Foreskin fibroblast (primary cell): ENCODE measurements at places on chromosomes 2 and 18.

DNA sequence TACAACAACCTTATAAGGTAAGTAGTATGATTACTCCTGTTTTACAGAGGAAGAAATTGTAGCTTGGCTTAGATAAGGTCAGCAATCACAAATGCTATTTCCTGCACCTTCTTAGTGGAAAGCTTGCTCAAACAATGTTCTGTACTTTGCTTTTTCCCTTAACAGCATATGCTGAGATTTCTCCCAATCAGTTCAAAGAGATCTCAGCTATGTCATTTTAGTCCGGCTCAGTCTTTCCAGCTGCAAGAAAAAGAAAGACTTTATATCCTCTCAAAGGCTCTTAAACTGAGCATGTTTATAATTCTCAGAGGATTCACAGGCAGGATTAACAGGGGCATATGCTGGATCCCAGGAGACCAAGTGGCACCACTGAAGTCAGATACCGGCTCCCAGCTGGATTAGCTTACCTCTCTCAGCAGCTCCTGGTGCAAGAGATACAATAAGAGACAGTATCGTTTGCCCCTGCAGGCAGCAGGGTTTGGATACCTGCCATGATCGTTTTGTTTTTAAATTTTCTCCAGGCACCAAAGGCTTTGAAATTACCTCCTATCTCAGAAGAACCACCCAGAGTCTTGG is 29.5 kb downstream of the KIAA2012 start:
- DNase-seq: no peak

DNA sequence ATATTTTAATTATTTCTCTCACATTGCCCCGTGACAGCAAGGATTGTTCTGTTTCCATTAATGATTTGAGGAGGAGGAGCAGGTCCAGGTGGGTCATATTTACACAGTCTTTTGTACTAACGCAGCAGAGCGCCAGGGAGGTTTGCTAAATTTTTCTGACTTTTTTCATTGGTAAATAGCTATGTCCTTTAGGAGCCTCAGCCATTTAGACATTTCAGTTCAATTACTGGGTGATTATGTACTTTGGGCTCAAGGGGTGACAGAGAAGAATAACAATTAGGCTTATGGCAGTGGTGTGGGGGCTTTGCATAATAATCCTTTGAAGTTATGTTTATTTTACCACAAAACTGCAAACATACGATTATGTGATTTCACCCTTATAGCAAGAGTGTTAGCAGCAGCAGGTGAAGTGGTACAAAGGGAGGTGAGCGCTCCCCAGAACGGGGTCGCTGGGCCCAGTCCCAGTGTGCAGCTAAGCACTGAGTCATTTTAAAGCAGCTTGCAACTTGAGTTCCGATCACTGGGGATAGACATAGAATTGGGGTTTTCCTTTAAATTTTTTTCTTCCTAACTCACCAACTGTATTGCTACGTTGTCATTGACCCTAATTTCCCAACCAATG is 80.3 kb downstream of the TSHZ1 start:
- no peak for DNase-seq

- no peak for DNase-seq
Measured at GRCh38 chr2:239399921-239400595, 762 bp downstream of the HDAC4 start.

- DNase-seq: no peak
Measured at GRCh38 chr2:234172066-234172465, 121.6 kb downstream of the SPP2 start.

GRCh38 chr2:64910972-64911433 is 78.2 kb upstream of the SLC1A4 start:
- no peak for DNase-seq

DNA sequence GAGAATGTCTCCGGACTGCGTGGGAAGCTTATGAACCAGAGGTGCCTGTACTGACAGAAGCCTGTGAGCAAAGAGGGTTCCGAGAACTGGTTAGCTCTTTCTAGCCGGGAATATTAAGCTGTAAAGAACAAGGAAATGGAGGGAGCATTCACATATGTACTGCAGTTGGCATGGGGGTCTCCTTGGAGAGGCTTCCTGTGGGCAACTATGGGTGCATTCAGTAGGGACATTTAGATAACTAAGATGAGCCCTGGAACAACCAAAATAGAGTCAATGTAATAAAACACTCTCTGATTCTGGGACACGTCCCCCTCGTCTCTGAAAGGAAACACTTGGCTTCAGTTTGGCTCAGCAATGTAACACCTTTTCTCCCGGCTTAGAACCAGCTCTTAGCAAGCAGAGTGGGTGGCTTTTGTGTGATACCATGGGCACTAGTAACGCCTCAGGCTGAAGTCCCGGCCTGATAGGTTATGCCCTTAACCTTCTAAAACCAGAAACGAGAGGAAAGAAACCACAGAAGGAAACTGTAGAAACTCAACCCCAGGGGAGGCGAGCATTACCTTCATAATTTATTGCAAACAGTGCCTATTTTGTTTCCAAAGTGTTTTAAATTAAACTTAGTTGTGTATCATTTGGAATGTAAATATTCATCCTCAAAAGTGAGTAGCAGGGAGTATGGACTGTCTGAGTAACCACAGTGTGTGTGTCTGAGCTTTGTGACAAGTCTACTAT is 48.8 kb upstream of the LPIN2 start:
- DNase-seq: no peak

GRCh38 chr2:8847400-8847799 is 10.0 kb upstream of the KIDINS220 start:
- no peak for DNase-seq

- DNase-seq: peak; percentile 80
Measured at GRCh38 chr2:119218478-119219064, 5.1 kb upstream of the STEAP3 start.

- no peak for DNase-seq
Measured at GRCh38 chr2:145806546-145806945, 1286.6 kb upstream of the ZEB2 start.

DNA sequence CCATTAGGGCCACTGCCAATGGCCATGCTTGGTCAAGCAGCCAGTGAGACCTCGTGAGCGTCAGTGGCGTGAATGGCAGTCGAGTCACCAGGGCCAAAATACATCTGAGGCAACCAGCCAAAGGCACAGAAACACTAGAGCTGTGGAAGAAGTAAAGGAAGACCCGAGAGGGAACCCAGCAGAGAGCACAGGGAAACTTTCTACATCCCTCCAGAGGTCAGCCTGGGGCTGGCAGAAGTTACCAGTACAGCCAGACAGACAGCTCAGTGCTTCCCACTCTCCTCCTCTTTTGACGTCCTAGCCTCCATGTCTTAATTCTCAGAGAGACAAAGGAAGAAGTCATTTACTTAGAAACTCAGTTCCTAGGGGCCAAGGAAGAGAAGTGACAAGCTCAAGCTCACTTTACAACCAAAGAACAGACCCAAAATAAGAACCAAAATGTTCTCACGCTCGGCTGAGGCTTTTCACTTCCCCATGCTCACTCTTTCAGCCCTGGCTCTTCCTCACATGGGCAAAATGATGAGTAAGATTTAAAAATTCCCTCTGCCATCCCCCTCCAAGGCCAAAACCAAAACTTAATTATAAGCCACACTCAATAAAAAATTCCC is 8.7 kb downstream of the CYRIA start:
- DNase-seq: no peak

- DNase-seq: no peak
Measured at GRCh38 chr2:74495440-74495839, 4.0 kb downstream of the LBX2 start.

GRCh38 chr2:188204824-188205223 is 86.8 kb upstream of the GULP1 start:
- no peak for DNase-seq

DNA sequence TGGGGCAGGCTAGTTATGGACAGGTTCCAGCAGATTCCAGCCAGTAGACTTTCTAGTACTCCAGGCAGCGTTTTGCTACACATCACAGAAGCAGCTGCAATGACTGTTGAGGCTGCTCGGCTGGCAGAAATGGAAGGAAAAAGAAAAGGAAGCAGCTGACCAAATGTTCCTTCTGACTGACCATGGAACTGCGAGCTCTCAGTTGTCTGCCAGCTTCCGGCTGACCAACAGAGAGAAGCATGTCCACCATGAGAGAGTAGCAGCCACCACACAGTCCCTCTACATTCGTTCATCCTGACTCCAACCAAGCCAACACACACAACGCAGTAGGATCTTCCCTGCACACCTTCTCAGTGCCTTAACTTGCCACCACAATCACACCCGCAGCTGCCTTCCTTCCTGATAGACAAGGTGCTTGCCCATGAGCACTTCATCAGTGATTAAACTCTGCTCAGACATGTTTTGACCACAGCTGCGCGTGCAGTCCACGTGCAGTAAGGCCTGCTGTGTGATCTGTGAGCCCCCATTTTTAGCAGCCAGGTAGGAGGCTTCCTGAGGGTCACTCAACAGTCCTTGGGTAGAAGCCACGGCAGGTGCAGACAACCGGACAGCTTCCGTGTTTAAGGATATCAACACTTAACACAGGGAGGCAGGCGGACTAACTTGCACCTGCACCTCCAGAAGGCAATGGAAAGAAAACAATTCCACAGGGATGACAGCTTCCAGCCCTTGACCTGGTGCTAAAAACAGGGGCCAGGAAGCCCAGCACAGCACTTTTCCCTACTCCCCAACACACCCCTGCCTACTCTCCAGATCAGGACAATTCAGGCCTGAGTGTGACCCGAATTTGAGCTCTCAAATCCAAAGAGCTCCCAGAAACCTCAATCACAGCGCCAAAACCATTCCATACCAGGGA is 996 bp downstream of the TGFBRAP1 start:
- DNase-seq: peak; percentile 73

GRCh38 chr18:26181343-26181826 is 44.9 kb upstream of the TAF4B start:
- no peak for DNase-seq

DNA sequence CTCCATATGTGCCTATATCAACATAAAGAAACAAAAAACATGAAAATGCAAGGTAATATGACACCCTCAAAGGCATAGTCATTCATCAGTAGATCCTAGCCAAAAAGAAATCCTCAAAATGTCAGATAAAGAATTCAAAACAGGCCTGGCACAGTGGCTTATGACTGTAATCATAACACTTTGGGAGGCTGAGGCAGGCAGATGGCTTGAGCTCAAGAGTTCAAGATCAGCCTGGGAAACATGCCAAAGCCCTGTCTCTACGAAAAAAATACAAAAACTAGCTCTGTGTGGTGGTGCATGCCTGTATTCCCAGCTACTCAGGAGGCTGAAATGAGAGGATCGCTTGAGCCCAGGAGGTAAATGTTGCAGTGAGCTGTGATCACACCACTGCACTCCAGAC is 284.6 kb upstream of the KLHL29 start:
- no peak for DNase-seq

- DNase-seq: no peak
Measured at GRCh38 chr18:66523219-66523991, 80.5 kb downstream of the CDH19 start.

DNA sequence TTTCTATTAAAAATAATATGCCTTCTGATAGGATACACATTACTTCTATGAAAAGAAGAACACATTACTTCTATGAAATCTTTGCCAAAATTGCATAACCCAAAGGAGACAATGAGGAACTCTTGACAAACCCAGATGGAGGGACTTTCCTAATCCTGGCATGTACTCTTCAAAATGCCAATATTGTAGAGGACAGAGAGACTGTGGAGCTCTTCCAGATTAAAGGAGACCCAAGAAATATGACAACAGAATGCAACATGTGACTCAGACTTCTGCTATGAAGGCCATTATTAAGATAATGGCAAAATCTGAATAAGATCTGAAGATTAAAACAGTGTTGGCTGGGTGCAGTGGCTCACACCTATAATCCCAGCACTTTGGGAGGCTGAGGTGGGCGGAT is 22.2 kb downstream of the SOWAHC start:
- DNase-seq: peak; percentile 50

GRCh38 chr18:62554061-62554815 is 31.4 kb downstream of the ZCCHC2 start:
- DNase-seq: no peak

DNA sequence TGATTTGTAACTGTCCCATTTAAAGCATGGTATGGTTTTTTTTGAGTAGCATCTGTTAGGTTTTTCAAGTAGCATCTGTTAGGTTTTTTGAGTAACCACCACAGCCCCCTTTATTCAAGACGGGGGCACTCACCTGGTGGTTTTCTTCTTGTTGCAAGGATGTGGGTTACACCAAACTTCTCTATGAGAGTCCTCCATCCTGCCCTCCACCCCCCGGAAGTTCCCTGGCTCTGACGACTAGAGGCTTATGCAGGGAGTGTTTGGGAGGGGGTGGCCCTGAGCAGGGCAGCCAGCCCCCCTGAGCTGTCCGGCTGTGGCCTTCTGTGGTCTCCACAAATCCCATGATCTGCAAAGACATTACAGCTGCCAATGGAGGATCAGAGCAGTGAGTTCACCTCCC is 39.3 kb downstream of the MTCL1 start:
- no peak for DNase-seq

DNA sequence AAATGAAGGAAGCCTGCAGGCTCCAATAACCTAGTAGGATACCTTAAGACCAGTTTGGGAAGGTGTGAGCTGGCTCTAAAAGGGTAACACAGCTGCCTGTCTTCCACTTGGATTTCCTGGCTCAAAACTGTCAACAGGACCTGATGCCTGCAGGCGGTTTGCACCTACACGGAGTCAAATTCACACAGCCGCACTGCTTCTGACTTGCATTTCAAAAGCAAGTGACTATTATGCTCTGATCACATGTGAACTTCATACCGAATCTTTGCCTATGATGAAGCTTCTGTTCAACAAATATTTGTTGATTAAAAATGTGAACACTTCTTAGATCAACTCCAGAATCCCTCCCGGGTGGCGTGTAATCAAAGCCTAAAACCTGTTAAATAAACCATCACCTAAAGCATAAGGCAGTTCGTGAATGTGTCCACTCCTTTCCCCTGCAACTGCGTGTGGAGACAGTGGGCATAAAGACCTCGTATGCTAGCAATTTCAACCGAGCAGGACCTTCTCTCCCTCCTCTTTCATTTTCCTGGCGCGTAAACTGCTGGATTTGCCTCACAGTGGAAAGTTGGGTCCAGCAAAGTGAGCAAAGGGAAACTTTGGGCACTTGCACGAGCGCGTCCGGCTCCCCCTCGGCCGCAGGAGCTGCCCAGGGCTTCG is 784 bp downstream of the CRACDL start:
- peak; percentile 50 for DNase-seq

- peak; percentile 71 for DNase-seq
Measured at GRCh38 chr2:101380376-101380775, 6.9 kb downstream of the CREG2 start.

GRCh38 chr2:121650315-121650930 is 1.2 kb upstream of the CLASP1 start:
- DNase-seq: no peak

DNA sequence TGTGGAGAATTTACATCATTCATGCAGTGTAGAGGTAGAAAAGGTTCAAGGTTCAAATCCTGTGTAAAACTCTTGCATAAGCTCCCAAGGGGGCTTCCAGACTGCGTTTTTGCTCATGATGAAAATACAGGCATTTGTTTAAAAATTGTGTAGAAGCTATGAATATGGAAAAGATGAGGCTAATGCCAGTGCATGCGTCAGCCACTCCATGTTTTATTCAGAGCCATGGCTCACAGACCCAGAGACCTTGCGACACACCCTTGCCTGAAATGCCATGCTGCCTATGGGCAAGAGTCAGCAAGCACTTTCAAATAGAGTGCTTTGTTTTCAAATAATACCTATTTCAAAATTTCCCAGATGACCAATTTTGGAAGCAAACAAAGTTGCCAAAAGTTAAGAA is 262.3 kb downstream of the TRIB2 start:
- peak; percentile 57 for DNase-seq

GRCh38 chr2:128028668-128029054 is 802 bp upstream of the SAP130 start:
- DNase-seq: no peak

GRCh38 chr2:139403948-139404347 is 623.8 kb upstream of the NXPH2 start:
- DNase-seq: no peak

- DNase-seq: peak; percentile 45
Measured at GRCh38 chr2:234991793-234992192, 40.0 kb downstream of the SH3BP4 start.

GRCh38 chr2:30716123-30716900 is 90.9 kb downstream of the CAPN13 start:
- no peak for DNase-seq
